ENCODE measurements at places on chromosomes 1 and 21.

- DNase-seq = no peak
Observed at GRCh38 chr1:247548092-247548491, 842 bp upstream of the GCSAML start.

GRCh38 chr1:166905136-166905535 is 29.1 kb upstream of the TADA1 start:
- DNase-seq = no peak

GRCh38 chr21:15199414-15200383 is 134.9 kb upstream of the NRIP1 start:
- DNase-seq = no peak

DNA sequence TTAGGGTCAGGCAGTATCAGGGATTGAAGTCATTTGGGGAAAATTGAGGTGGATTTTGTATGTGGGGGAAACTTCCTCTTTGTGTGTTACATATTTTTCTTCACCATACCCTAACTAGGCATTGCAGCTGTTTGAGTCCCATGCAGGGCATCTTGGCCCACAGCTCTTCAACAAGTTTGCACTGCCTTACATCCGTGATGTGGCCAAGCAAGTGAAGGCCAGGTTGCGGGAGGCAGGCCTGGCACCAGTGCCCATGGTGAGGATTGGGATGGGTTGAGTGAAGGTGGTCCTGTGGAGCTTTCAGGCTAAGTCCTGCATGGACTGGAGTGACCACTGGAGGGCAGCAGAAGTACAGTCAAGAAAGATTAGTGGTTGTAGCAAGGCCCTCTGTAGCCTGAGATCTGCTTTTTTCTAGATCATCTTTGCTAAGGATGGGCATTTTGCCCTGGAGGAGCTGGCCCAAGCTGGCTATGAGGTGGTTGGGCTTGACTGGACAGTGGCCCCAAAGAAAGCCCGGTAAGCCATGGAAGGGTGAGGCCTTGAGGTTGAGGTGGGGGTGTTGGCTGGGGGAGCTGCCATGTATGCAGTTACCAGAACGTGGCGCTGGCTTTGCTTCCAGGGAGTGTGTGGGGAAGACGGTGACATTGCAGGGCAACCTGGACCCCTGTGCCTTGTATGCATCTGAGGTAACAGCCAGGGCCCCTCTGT is 2.4 kb downstream of the UROD start:
- DNase-seq = peak; percentile 88

GRCh38 chr1:26318338-26319064 is 743 bp downstream of the CD52 start:
- no peak for DNase-seq

DNA sequence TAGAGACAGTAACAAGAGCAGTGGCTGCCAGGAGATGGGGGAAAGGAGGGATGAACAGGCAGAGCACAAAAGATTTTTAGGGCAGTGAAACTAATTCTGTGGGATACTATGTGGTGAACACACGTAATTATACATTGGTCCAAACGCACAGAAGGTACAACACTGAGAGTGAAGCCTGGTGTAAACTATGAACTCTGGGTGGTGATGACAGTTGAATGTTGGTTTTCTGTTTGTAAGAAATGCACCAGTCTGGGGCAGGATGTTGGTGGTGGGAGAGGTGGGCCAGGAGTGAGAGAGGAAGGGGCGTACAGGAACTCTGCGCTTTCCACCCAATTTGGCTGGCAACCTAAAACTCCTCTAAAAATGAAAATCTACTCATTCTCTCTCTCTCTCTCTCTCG is 50.2 kb upstream of the TIAM1 start:
- DNase-seq = no peak

GRCh38 chr1:42931911-42932422 is 26.7 kb downstream of the SLC2A1 start:
- peak; percentile 90 for DNase-seq

- no peak for DNase-seq
Observed at GRCh38 chr1:85085417-85085816, 37.1 kb upstream of the MCOLN3 start.
